ENCODE measurements at places on chromosomes 12 and 14.

DNA sequence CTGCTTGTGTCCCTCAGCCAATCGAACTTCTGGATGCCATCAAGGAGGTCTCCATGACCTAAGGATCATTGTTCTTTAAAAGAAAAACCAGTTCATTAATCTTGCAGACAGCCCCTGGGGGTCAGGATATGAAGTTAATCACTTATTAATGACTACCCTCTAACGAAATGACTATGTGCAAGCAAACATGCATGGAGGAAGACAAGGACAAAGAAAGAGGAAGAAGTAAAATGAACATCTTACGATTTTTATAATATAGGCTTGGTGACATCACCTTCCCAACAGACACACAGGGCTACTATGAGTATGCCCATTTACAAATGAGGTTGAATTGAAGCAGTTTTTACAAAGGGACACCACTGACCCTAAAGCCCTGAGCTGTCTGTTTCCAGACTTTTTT lies 111.1 kb upstream of the AMIGO2 start:
- DNase-seq: no peak

DNA sequence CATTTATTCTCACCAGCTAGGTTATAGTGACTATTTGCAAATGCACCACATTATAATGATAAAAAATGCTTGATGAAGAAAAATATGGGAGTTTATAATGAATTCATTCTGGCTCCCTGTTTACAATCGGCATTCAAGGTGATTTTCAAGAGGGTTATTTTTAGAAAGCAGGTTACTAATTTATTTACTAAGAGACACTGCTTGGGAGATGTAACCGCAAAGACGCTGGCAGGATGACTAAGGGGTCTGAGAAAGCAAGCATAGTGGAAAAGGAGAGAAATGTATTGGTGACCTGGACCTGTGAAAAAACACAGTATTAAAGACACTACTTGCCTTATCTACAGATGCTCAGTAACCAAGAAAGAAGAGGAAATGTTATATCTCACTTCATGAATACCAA lies 13.3 kb upstream of the PITPNM2 start:
- no peak for DNase-seq

- DNase-seq: no peak
Measured at GRCh38 chr12:62760779-62761178, 174.2 kb downstream of the PPM1H start.

GRCh38 chr12:124369055-124369826 lies 74.3 kb downstream of the RFLNA start:
- peak; percentile 95 for DNase-seq

DNA sequence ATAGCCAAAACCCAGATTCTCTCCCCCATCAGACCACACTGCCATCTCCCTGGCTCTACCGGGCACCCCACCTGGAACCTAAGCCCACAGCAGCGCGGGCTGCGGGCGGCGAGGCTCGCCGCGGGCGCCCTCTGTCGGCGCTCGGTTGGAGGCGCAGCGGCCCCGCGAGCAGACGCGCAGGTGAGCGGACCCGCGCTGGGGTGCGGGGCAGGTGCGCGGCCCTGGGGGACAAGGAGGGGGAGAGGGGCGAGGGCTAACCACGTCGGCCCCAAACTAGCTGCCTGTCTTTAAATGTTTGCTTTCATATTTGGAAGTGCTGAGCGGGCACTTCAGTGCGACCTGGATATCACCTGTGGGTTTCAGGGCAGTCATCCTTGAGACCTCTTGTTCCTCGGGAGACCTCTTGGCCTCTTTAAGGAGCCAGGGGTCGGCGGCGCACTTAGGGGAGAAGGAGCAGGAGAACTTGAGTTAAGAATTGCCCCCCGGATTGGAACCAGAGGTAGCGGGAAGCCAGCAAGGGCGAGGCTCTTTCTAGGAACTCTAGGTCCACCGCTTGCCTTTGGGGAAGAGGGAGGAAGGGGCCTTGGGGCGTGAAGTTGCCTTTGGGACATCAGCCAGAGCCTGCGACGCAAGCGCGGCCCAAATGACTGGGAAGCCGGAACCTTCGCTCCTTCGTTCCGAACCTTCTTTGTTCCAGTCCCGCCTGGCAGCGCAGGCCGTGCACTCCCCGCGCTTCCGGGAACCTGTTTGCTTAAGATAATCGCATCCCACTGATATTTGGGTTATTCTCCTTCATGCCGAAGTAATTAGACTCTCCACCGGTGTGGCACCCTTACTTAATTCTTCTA lies 78.7 kb downstream of the NEDD1 start:
- DNase-seq: peak; percentile 11

DNA sequence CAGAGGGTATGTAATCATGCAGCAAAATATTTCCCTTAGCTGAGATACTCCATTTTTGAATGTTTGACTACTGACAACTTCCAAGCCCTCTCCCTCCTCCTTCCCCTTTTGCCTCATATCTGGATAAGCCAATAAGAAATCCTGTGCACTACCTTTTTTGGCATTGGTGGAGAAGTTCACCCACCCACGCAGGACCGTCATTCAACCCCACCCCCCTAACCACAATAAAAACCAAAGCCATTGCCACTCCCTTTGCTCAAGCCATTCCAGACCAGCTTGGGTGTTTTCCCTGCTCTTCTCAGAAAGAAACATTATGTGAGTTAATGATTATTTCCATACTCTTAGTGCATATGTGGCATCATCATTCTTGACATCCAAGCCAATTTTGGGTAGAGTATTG lies 176.7 kb downstream of the PTPN11 start:
- DNase-seq: no peak

DNA sequence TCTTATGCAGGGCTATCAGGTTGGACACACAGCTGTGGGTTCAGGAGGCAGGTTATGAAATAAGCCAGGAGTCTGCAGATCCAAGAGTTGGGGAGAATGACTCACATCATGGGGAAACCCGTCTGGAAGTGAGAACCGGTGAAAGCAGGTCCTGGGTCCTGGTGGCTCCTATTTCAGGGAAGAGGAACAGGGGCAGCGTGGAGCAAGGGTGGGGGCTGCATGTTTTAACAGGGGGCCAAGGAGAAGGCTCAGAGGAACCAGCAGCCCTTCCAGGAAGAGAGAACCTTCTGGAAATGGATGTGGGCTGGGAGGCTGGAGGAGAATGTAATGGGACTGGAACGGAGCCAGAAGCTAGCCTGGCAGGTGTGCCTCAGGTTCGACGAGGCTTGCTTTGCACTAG lies 7.8 kb upstream of the KRT74 start:
- no peak for DNase-seq

GRCh38 chr12:104643093-104643818 lies 186.5 kb downstream of the CHST11 start:
- peak; percentile 28 for DNase-seq

DNA sequence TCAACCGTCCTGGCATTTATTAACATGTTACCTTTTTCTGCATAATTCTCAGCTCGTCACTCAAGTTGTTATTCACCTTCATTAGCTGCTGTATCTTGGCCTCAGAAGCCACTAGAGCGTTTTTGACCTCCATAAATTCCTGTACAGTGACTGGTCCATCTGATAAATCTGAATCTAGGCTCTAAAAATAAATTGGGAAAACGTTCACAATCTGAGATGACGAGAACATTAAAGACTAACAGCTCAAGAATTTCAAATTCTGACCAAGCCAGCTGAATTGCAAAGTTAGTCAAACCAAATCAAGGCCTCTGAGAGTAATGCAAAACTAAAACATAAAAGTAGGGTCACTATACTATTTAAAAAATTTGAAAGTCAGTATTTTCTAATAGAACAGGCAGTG lies 45.0 kb downstream of the GIT2 start:
- no peak for DNase-seq

DNA sequence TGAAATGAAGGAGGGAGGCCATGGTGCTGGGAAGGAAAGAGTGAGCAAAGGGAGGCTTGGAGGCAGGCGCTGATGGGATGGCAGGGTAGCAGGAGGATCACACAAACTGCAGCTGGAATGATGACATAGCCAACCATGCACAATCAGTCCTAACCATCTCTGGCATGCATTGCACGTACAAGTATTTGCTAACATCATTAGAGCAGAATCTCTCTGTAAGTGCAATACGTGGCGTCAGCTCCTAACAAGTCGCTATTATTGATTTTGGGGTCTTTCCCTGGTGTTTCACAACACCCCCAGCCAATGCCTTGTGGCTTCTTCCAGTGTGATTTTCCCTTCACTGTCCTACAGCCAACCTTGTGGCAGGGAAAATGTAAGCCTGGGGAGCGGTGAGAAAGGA lies 18.5 kb downstream of the BDKRB1 start:
- DNase-seq: no peak

DNA sequence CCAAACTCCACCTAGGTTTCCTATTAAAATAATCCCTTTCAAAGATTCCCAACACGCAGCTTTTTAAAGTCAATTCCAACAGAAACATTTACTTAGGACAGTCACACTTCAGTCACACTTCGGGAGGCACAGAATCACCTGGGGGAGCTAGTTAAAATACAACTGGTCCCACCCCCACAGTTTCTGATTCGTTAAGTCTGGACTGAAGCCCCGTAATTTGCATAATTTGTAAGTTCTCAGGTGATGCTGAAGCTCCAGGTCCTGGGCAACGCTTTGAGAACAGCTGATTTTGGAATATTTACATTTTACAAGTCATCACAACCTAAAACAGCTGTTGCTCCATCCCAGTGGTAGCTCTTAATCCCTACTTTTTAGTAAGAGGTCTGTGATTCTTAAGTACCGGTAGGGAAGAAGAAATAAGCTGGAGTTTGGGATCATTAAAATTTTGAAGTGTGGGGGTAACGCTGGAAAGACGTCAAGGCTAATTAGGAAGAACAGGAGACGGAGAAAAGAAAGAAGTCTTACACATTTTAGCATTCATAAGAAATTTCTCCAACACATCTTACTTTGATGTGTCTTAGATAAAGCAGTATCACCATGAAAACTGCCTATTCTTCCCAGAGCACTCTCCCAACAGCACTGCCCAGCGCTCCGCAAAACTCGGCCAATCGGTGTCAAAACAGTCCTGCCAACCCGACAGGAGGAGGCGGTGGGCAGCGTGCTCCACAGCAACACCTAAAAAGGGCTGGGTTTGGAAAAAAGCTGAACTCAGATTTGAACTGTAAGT lies 1.1 kb downstream of the IPO8 start:
- DNase-seq: peak; percentile 46

DNA sequence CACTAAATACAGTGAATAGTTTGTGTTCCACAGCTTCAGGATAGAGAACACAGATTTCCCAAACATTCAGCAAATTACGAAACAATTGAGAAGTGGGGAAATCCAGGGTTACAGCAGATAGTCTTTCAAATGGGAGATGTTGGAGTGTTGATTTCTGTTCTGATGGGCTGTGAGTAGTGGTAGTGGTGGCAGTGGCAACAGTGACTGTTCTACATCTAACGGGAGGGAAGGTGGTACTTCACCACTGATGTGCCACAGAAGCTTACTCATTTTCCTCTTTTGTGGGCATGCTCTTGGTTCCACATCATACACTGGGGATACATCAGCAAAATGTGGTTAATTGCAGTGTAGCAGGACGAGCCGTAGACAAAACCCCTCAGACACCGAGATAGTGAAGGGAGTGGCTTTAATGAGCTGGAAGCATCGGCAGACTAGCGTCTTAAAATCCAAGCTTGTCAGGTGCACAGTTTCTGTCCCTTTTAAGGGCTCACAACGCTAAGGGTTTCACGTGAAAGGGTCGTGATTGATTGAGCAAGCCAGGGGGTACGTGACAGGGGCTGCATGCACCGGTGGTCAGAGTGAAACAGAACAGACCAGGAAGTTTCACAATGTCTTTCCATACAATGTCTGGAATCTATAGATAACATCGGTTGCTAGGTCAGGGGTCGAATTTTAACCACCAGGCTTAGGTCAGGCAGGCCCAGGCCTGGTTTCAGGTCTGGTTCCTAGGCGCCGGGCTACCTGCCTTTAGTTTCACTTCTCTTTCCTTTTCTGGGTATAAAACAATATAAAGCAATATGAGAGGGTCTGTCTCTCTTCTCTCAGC lies 330.6 kb upstream of the FBXO33 start:
- DNase-seq: no peak

DNA sequence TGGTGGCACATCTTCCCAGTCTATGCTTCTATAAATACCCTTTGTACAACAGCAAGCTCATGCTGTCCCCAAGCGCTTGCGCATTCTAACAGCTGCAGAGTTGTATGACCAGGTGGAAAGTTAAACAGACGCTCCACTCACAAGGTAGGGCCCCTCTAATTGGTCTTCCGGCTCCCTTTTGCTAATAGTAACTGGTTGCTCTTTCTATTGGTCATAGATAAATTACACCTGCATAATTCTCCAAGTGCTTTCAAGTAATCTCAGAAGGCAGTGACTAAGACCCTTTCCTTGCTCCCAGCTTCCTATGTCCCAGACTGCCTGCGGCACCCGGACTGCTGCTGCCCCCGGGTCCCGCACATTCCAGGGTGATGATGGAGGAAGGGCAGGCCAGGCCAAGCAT lies 6.1 kb upstream of the TSPAN9 start:
- no peak for DNase-seq

- no peak for DNase-seq
Measured at GRCh38 chr14:103372552-103373304, 12.5 kb upstream of the MARK3 start.

DNA sequence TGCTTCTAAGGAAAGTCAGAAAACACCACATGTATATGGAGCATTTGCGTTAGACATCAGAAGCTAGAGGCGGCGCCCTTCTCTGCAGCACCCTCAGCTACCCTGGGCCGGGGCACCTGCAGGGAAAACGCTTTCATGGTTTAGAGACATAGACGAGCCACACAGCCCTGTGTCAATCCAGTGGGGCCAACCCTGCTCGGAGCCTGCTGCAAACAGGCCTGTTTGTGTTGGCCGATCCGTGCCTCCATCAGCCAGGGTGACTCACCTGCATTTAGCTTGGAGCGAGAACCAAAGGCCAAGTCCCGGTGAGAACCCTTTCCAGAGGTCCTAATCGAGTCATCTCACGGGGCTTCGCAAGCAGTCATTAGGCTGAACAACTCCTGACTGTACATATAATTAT lies 19.5 kb upstream of the FZD10 start:
- DNase-seq: no peak

GRCh38 chr12:48002773-48003218 lies 1.5 kb downstream of the COL2A1 start:
- peak; percentile 83 for DNase-seq

- no peak for DNase-seq
Measured at GRCh38 chr14:62934439-62934838, 110.8 kb downstream of the KCNH5 start.

GRCh38 chr12:22088886-22089285 lies 42.9 kb downstream of the CMAS start:
- DNase-seq: no peak

DNA sequence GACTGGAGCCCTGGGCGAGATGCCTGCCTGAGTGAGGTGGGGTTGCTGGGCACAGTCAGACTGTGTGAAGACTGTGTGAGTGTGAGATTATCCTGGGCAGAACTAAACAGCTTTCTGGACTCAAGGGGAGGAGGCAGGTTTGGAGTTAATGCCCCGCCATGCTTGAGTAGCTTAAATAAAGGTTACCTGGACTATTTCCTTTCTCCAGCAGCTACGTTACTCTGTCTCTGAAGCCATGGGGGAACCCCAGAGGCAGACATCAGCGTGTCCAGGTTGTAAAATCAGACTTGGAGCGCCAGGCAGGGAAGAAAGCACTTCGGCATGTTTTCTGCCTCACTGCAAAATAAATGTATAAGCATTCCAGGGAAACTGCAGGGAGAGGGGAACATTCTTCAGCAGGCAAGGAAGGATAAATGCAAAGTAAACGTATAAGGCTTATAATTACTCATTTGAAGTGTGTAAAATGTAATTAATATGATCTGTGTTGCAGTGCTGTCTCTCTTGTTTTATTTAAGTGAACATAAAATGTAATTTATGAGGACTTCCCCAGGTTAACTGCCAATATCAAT lies 129.7 kb downstream of the CHST11 start:
- DNase-seq: peak; percentile 25

Measured in muscle of leg (tissue), 16 donors.